ENCODE measurements at places on chromosomes 16 and 17.
A peak's percentile ranks its signal among the peaks of the same experiment; 100 is the strongest.

GRCh38 chr17:59890720-59891119 is 2.0 kb downstream of the TUBD1 start:
- no peak for DNase-seq

DNA sequence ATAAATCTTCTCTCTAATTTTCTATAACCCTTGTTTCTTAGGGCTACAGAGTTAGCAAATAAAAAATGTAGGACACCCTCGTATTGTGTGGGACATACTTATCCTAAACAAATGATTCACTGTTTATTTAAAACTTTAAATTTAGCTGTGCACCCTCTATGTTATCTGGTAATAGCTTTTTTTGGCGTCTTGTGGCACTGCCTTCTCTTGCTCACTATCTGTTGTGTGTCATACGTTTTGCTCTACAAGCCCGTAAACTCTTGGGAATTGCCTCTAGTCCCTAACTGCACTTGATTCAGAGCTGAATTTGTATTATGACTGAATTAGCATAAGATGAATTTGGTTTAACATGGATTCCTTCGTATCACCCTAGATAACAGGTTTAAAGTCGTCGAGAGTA is 144.3 kb upstream of the MYOCD start:
- no peak for DNase-seq

DNA sequence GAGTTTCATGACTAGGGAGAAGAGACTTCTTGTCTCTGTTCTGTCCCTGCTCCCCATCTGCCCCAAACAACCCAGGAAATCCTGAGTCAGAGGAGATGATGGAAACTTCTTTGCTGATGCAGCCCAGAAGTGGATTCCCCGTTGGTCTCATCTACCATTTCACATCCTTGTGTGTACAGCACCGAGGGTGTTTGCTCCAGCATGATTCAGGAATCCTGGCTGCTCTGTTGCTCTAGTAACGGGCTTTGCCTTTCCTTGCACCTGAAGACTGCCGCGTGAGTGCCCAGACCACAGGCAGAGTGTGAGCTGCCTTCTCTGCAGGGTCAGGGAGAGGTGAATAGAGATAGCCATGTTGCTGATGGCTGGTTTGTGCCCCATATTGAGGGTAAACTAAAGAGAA is 408.4 kb downstream of the CPPED1 start:
- no peak for DNase-seq

DNA sequence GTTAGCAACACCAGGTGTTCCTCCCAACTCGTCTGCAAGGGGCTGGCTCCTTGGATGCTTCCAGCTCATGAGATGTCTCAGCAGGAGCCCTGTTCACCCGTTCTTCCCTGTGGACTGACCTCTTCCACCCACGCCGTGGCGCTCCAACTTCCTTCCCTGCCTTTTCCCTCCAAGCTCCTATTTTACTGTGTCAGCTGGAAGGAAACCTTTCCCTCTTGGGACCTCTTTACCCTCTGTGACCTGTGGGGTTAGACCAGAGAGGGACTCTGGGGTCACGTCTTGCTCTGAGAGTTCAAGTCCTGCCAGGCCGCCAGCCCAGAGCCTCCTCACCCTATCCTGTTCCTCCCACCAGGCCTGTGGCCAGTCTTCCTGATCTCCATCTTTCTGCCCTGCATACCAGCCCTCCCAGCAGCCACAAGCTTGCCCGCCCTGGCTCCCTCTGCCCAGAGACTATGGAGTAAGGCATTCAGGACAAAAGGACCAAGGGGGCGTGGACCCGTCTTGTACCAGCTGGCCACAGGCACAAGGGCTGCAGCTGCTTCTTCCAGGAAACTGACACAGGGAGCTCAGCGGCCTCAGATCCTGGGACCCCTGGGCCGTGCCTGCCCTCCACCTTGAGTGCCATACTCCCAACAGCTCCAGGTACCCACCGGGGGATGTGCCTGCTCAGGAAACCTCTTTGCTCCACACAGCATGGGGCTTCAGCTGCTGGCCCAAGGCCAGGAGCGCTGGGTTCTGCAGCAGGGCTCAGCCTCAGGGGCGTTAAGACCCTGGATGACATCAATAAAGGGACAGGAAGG is 3.0 kb downstream of the PAQR4 start:
- DNase-seq: no peak

DNA sequence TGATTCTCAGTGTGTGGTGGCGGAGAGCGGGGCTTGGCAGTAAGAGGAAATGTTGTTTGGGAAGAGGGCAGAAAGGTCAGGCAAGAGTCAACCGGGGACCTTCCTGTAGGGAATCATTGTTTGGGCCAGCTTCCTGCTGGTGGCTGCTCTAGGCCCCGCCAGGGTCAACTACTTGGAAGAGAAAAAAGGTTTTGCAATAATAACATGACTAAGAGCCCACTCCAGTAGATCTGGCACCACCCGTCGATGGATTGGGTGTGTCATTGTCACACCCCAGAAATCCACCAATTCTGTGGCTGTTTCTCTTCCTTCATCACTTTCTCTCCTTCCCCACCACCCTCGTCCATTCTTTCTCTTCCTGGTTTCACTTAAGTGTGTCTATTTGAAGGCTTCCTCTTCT is 4.2 kb upstream of the KRT24 start:
- no peak for DNase-seq

DNA sequence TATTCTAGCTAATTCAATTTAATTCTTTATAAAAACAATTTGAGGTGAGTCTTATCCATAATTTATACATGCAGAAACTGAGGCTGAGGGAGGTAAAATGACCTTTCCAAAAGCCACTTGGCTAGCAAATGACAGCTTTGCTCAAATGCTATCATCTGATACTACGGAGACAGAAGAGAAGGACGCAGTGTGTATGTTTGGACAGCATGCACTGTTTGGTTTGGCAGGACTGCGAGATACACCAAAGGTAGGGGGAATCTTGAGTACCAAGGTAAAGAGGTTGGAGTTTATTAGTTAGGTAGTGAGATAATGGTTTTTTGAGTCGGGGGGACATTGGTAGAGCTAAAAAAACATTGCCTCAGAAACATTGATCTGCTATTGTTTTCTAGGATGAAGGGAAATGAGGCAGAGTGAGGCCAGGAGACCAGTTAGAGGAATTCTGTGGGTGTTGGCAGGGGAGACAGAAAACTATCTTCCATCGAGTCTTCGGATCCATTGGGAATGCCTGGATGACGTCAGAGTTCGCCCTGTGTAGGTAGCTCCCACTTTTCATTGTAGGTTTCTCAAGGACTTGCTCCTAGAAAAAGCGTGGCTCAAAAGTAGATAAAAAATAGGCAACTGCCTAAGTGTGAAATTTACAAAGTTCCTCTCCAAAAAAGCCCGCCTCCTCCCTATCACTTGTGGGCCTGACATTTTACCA is 2.5 kb upstream of the HS3ST4 start:
- no peak for DNase-seq

GRCh38 chr17:57834146-57834741 is 15.6 kb downstream of the MRPS23 start:
- DNase-seq: peak; percentile 26

- no peak for DNase-seq
Observed at GRCh38 chr17:75845058-75845711, 981 bp upstream of the UNC13D start.

DNA sequence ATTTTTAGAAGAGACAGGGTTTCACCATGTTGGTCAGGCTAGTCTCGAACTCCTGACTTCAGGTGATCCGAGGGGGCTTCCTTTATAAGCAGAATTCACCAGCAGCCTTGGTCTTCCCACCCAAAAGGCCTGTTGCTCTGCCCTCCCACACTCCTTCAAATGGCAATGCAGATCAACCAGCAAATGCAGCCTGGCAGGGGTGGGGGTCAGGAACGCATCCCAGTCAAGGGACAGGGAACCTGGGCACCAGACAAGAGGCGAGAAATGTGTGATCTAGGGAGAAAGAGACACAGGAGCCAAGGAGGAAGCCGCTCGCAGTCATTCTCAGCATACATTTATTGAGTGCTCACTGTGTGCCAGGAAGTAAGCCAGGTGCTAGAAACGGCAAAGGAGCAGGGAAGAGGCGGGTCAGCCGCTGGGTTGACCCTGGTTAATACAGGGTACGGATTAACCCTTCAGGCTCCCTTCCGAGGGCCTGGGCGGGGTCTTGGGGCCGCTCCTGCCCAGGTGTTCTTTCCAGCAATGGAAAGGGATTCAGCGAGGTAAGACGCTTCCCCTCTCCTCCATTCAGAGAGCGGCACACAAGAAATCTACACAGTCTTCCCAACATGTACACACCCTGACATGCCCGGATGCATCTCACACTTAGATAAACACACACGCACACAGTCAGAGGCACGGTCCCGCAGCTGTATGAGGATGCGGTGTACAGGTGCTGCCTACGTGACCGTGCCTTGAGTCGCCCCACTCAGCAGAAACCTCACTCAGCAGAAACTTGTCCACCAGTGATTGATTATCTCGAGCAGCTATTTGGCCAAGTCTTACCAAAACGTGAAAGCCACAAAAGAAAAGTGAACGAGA is 6.6 kb upstream of the PITPNA start:
- no peak for DNase-seq

GRCh38 chr16:11219178-11219577 is 36.8 kb downstream of the SOCS1 start:
- no peak for DNase-seq

- no peak for DNase-seq
Observed at GRCh38 chr16:71807905-71808592, 585 bp downstream of the AP1G1 start.

- no peak for DNase-seq
Observed at GRCh38 chr17:39018267-39019134, 51.3 kb upstream of the FBXO47 start.

GRCh38 chr16:26263406-26263805 is 571.6 kb downstream of the HS3ST4 start:
- DNase-seq: no peak

GRCh38 chr16:56999409-57000270 is 10.3 kb downstream of the NLRC5 start:
- no peak for DNase-seq

DNA sequence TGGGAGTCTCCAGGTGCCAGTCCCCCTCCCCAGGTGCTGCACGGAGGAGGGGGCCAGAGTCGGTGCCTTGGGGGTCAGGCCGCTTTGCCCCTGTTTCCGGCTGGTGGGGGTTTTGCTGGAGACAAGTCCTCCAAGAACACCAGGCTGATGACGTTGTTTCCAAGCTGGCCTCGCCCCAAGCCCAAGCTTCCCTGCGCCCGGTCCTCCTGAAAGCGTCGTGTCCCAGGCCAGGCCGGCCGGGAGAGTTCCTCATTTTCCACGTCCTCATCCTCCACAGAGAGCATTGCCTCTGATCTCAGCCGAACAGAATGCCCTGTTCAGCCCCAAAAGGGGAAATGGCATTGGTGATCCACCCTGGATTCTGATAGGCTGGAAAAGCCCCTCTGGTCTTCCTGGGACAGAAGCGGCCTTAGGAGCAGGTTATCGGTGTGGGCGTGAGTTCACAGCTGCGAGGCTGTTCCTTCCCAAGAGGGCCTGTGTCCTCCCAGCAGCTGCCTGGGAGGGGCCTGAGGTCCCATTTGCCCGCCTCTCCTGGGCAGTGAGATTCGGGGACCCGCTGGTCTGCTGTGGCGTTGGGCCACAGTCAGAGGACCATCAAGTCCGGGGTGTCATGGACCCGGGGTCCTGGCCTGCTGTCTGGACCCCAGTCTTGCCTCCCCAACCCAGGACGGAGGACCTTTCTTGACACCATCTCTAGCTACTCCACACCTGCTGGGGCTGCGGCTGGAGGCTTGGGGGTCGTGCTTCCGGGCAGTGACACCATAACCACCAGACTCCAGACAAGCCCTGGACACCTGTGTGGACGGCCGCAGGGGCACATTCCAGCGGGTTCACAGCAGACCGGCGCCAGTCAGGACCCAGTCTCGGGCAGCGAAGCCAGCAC is 7.1 kb downstream of the SOX8 start:
- no peak for DNase-seq

DNA sequence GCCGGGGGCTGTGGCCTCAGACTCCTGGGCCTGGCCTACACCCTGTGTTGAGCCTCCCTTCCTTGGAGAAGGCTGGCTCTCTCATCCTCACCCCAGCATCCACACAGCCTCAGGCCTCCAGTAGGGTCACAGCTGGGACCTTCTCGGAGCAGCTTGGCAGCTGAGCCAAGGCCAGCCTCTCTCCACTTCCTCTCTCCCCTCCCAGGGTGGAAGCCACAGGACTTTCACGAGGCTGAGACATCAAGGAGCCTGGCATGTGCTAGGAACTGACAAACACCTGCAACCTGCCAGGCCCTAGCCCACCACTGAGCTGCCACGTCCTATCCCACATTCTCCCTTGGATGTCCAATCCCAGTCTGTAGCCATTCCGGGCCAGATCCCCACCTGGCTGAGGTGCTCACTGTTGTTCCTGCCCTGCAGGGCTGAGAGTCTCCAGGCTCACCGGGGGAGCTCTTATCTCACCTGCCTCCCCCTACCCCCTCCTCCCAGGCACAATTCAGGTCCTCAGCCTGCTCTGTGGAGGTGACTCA is 3.1 kb downstream of the MMP15 start:
- no peak for DNase-seq

GRCh38 chr17:34207572-34207971 is 47.5 kb upstream of the CCL2 start:
- DNase-seq: no peak

DNA sequence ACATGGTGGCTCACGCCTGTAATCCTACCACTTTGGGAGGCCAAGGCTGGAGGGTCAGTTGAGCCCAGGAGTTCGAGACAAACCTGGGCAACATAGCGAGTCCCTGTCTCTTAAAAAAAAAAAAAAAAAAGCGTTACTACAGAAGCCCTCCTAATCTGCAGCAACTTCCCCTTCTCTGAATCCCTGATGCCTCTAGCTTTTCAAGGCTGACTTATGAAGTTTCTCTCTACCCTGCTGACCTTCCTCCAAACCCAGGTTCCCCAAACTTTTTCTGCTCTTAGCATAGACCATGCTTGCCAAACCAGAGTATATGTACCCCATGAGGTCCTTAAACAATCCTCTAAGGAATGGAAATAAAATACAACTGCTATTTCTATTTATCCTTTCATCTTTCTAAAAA is 16.4 kb downstream of the LYRM1 start:
- DNase-seq: no peak

- DNase-seq: no peak
Observed at GRCh38 chr17:71521724-71522123, 599.1 kb upstream of the SOX9 start.

All from NCI-H187 treated with DMSO at 0.1 percent for 48 hours (cell line).